H7 (cell line): ENCODE measurements at places on chromosomes 2 and 18. TPM values are rescaled to one million over a fixed set of nuclear protein-coding genes. Genes with fewer than 3 reads are reported as not detected.

DNA sequence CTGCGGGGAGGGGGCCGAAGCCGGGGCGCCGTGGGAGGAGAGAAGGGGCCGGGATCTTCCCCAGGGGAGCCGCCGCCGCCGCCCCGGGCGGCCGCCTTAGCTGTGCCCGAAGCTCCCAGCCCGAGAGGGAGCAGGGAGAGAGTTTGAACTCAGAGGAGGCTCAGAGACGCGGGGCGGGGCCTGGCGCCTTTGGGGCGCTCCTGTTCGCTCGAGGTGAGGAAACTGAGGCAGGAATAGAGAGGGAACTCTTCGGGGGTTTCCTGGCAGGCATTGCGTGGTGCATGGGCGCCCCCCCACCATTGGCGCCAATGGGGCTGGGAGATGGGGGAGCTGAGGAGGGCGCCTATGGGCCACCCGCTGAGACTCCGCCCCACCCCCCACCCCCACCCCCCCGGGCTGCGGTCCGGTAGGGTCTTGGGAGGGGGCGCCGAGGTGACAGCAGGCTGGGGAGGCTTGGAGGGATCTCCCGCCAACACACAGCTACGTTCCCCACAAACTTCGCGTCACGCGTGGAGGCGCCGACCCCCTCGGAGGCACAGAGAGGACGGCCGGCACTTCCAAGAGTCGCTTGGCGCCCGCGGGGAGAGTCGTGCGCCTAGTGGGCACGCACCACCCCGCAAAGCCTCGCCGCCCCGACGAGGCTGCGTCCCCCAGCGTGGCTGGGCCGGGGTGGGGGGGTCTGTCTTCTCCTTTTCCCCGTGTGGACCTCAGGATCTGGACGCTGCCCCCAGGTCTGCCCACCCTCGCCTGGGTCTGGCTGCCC, 680 bp downstream of the CTDSP1 start:
- DNase-seq = peak; percentile 82

DNA sequence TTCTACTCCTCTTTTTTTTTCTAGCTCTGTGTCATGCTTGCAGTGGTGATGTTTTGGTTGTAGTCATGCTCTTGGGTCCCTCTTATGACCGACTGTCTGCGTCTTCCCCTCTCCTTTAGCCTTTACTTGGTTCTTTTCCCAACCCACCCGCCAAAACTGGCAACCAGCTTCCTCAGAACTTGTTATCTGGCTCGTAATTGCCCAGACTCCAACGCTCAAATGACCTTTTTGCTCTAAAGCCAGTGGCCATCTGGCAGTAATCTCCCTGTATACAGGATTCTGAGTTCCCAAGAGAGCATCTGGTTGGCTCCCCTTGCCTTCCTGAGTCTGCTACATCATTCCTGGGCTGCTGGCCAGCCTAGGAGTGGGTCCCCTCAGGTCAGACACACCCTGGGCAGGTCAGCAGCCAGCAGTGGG, 147.2 kb downstream of the MGAT5 start:
- DNase-seq = no peak

DNA sequence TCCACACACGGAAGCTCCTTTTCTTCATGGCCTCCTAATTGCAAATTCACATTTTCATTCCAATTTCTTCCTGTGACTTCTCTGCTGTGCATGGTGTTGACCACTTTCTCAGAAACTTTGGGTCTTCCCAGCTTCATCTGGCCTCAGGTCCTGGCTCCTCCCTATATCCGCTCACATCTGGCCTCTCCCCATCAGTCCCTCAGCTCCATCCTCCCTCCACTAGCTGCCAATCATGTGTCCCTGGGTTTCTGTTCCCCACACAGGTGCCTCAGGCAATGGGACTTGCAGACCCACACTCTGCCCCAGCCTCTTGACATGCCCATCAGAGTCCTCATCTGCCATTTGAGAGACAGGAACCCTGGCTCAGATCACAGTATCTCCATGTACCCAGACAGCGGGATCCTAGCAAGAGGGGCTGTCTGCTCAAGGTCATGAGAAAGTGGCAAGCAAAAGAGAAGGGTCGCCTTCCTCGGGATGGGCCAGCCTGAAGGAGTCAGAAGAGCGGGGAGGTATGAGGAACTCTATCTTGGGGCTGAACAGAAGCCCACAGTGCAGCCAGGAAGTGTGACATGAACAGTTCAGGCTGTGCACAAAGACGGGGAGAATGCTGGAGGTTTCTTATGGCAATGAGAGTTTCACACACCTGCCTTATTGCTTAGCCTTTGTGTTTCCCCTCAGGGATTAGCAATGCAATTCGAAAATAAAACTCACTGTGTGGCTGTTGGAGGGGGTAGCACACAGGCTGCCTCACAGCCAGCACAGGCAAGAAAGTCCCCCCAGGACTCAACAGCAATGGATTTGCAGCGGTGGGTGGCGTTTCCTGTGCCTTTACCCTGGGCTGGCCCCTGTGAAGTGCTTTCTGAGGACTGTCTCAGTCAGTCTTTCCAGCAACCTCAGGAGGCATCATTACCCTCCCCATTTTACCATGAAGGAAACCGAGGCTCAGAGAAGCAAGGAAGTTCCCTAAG, 69.5 kb downstream of the COPS8 start:
- DNase-seq = peak; percentile 26

GRCh38 chr2:182228073-182228473, 198.8 kb downstream of the PDE1A start:
- DNase-seq = no peak

- DNase-seq = no peak
Observed at GRCh38 chr2:122886479-122887145, 1131.2 kb downstream of the TSN start.

- DNase-seq = no peak
Observed at GRCh38 chr2:199875400-199875799, 24.4 kb upstream of the FTCDNL1 start.

DNA sequence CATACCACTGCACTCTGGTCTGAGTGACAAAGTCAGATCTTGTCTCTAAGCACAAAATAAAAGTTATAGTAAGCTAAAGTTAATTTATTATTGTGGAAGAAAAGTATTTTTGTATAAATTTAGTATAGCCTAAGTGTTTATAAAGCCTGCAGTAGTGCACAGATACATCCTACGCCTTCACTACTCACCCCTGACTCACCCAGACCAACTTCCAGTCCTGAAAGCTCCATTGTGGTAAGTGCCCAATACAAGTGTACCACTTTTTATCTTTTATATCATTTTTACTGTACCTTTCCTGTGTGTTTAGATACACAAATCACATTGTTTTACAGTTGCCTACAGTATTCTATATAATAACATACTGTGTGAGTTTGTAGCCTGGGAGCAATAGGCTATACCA, 57.5 kb downstream of the UBE2E3 start:
- DNase-seq = no peak

GRCh38 chr2:190637903-190638618, 10.8 kb upstream of the NAB1 start:
- DNase-seq = no peak

The ESPNL gene
- total RNA-seq = 0.81 and 1.5 TPM in 2 replicates

The ACTG2 gene
- total RNA-seq = 0.97 TPM in 1 of 2 replicates, not detected in the other

The MYO1B gene
- 47.4 and 55.8 TPM in 2 replicates for total RNA-seq

The CABLES1 gene
- total RNA-seq = 9.6 and 22.5 TPM in 2 replicates
